Activated CD4-positive, alpha-beta T cell treated with anti-CD3 and anti-CD28 coated beads, Interleukin-2, amount 50 U/mL, for 1 hour (primary cell): ENCODE measurements at places on chromosomes 6 and 20.

- no peak for DNase-seq
Observed at GRCh38 chr6:82740072-82740471, 325.6 kb downstream of the UBE3D start.

DNA sequence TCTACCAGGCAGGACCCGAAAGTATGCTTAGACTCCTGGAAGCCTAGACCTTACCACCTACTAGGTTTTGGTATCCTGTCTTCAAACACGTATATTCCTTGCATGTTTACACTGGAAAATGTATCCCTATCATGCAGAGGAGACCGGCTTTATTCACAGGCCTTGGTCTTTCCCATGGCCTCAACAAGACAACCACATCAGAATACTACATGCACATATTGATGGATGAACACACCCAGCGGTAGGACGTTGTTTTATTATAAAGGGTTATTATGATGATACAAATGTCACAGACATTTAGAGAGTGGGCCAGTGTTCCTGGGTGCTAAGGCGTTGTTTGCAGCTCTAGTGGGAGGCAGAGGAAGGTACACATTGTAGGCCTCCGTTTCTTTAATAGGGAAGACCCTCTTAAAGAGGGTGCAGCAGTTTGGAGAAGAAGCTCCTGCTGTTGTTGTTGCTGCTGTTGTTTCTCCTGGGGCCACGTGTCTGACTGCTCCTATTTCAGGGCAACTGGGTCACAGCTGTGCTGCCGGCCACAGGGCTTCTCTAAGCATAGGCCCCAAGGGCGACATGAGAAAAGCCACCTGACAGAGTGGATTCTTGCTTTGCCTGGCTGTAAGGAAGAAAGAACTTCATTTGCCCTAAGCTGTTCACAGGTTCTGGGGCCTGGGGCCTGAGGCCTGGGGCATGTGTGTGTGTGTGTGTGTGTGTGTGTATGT lies 98.3 kb upstream of the SASH1 start:
- no peak for DNase-seq

GRCh38 chr20:46698788-46699187 lies 9.5 kb upstream of the TP53RK start:
- DNase-seq = no peak

- no peak for DNase-seq
Observed at GRCh38 chr20:15026759-15027158, 689.3 kb upstream of the FLRT3 start.

DNA sequence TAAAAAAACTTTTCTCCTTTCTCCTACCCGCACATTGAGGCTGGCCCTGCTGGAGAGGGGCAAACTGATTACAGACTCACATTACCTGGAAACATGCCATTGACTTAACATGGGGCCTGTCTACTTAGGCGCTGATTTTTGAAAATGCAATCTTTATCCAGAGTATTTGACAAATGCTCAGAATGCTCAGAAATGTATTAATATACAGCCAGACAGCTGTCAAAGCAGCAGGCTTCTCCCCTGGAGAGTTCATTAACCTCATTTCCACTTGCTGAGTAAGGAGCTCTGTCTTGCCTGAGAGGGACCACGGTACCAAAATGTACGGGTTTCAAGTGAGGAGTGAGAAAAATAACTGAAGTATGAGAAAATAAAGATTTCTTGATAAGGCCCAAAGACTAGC lies 95.7 kb downstream of the PAX1 start:
- DNase-seq = no peak

DNA sequence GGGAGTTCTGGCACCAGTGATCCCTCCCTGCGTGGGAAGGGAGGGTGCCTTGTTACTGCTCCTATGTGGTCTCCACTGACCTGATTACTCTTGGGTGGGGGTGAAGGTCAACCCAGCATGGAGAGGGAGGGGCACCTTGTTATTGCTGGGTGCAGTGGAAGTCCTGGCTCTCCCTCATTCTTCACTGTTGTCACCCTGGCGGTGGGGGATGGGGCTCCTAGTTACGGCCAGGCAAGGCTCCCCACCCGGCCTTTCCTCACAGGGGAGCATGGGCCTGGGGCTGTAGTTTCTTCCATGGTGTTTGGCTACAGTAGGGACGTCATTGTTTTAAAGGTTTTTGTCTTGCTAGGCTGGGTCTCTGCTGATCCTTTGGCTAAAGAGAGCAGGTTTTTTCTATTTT lies 40.8 kb downstream of the PACSIN1 start:
- DNase-seq = no peak

- no peak for DNase-seq
Observed at GRCh38 chr6:154243793-154244750, 112.5 kb downstream of the IPCEF1 start.

DNA sequence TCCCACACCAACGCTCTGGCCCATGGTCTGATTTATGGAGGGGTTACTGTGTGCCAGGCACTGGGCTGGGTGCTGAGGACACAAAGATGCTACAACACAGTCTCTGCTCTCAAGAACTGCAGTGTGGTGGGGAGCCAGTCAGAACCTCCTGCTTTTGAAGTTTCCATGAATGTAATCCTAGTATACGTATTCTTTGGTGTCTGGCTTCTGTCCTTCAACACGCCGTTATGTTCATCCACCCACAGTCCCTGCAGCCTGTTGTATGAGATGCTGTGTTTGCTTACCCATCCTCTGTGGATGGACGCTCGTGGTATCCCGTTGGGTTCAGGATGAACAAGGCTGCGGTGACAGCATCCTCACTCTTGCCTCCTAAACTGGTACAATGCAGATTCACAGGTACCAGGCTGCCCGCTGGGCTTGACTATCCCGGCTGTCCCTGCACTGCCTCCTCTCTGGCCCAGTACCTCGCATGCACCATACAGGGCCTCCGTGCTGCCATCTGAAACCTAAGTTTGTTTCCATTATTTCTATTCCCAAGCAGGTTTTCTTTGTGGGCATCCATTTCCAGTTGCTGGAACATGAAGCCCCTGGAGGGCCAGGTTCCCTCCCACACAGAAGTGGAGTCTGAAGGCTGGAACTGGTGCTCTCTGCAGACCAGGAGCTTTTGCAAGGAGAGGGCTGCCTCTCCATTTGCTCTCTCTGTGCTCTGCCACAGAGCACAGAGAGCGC lies 364.5 kb downstream of the ZFAND3 start:
- DNase-seq = no peak

DNA sequence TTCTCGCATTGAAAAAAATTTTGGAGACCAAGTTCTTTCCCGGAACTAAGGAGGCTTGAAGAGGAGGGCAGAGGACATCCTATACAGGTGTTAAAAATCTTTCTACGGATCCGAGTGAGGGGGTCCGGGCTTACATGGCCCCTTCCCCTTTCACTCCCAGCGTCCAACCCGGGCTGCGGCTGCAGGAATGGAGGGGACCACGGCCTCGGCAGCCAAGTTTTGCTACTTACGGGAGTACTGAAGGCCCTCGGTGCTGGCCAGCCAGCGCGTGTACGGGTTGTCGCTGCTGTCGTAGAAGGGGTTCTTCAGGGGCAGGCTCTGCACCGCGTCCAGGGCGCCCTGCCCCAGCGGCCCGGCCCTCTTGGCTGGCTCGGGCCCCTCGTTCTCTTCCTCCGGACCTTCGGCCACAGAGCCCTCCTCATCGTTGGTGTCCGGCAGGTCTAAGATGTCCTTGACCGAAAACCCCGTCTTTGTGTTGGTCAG lies 642 bp downstream of the NKX2-2 start:
- no peak for DNase-seq

GRCh38 chr6:50608421-50608820 lies 104.9 kb upstream of the TFAP2D start:
- no peak for DNase-seq

DNA sequence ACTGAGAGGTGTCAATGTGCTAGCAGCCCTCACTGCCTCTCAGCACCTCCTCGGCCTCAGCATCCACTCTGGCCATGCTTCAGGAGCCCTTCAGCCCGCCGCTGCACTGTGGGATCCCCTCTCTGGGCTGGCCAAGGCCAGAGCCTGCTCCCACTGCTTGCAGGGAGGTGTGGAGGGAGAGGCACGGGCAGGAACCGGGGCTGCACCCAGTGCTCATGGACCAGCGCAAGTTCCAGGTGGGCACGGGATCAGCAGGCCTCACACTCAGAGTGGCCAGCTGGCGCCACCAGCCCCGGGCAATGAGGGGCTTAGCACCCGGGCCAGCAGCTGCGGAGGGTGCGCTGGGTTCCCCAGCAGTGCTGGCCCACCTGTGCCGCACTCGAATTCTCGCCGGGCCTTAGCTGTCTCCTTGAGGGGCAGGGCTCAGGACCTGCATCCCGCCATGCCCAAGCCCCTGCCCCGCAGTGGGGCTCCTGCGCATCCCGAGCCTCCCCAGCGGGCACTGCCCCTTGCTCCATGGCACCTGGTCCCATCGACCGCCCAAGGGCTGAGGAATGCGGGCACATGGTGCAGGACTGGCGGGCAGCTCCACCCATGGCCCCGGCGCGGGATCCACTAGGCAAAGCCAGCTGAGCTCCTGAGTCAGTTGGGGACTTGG lies 80.4 kb upstream of the MANEA start:
- no peak for DNase-seq

- DNase-seq = peak; percentile 31
Observed at GRCh38 chr6:131519670-131520436, 53.2 kb upstream of the ARG1 start.

DNA sequence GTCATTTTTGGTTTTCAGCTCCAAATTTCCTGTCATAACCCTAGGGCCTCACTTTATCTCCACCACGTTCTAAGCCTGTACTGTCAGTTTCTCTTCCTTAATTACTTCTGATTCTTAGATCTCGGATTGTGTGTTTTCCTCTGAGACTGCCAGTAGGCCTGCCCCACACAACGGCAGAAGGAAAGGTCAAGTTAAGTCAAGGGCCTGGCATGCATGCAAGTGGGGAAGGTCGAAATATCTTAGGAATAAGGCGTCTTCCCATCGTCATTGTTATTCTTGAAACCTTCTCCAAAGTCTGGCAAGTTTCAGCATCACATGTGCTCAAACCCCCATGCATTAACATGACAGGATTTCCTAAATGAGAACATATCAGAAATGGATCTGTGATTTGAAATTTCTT lies 203.5 kb upstream of the TSHZ2 start:
- no peak for DNase-seq
